Aorta (tissue), 5 donors: ENCODE measurements at places on chromosomes 4 and X. TPM values are rescaled to one million over a fixed set of nuclear protein-coding genes. Genes with fewer than 3 reads are reported as not detected.

The EOLA2 gene
- polyA plus RNA-seq, result 51.8 TPM

The LIN54 gene
- 2.8 TPM for polyA plus RNA-seq

The SLC25A31 gene
- polyA plus RNA-seq, result not detected

The NMU gene
- not detected for polyA plus RNA-seq

The MAP3K15 gene
- not detected for polyA plus RNA-seq

The SSX4B gene
- polyA plus RNA-seq, result not detected

The VSIG4 gene
- polyA plus RNA-seq, result 105 TPM

The USP11 gene
- 15.3 TPM for polyA plus RNA-seq

The PRR32 gene
- not detected for polyA plus RNA-seq

The COL4A6 gene
- 0.87 TPM for polyA plus RNA-seq

The SMS gene
- 45.3 TPM for polyA plus RNA-seq

The CNKSR2 gene
- polyA plus RNA-seq, result not detected

The FATE1 gene
- polyA plus RNA-seq, result not detected

The PAGE4 gene
- not detected for polyA plus RNA-seq

The PASD1 gene
- polyA plus RNA-seq, result not detected

The XG gene
- 4.4 TPM for polyA plus RNA-seq

The CACNA1F gene
- 0.03 TPM for polyA plus RNA-seq

The DRP2 gene
- polyA plus RNA-seq, result 0.18 TPM

The PAGE5 gene
- not detected for polyA plus RNA-seq

The FOXR2 gene
- not detected for polyA plus RNA-seq

The BRS3 gene
- not detected for polyA plus RNA-seq

The PDGFRA gene
- 14.5 TPM for polyA plus RNA-seq

The TSPYL2 gene
- polyA plus RNA-seq, result 256 TPM

The SLC6A14 gene
- 0.13 TPM for polyA plus RNA-seq

The PNMA5 gene
- polyA plus RNA-seq, result not detected

The WAS gene
- polyA plus RNA-seq, result 9.6 TPM
